Mesenchymal stem cell (in vitro differentiated cells and primary cell): ENCODE measurements at places on chromosomes 11 and 22.
A peak's percentile ranks its signal among the peaks of the same experiment; 100 is the strongest.

DNA sequence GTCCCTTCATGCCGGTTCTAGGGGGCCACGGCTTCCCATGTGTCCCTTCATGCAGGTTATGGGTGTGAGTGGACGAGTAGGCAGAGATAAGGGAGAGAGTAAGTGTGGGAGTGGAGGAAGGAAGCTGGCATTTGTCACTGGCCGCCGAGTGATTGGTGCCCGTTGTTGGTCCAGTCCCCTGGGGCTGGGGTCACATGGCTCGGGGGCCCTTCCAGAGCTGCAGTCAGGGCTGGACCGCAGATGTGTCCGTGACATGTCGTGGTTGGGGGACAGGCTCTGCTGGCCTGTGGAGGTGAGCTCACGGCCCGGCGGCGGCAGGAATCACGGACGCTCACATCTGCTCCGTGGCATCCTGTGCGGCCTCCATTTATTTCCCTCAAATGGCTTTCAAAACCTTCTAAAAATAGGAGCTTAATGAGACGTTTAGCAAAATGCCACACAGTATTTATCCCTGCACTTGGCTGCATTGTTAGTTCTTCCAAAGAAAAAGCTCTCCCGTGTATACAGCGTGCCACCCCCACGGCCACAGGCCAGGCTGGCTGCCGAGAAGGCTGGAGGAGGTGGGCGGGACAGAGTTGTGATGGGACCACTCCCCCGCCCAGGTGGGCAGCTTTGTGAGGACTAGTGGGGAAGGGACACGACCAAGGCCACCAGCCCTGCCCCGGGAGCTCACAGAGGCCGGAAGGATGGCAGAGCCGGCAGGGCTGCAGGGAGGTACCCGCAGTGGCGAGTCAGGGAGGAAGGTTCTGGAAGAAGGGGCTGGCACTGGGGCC lies 386.7 kb downstream of the TBC1D22A start:
- DNase-seq = no peak

DNA sequence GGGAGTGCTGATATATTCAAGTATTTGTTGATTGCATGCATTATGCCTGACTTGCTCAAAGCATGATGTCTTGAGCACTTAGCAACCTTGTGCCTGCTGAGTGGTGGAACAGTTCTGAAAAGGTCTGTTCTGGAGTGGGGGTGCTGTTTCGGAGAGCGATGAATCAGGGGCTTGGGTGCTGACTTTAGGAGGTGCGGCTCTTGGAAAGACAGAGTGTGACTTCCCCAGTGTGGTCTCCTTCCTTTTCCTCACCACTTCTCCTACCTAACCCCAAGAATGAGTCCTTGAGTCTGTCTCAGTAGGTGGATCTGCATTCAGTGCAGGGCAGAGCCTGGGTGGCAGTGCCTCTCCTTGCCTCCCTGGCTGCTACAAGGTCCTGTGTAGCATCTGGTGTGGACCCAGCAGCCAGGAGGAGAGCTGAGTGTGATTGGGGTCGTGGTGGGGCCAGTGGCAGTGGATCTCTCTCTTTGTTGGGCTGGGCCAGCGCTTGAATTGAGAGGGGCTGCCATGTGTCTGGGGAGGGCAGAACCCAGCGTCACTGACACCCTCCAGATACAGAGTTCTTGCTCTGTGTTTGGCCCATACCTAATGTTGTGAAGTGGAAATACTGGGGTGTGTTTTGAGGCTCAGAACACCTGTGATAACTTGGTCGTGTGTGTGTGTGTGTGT lies 35.9 kb downstream of the ST3GAL4 start:
- no peak for DNase-seq

DNA sequence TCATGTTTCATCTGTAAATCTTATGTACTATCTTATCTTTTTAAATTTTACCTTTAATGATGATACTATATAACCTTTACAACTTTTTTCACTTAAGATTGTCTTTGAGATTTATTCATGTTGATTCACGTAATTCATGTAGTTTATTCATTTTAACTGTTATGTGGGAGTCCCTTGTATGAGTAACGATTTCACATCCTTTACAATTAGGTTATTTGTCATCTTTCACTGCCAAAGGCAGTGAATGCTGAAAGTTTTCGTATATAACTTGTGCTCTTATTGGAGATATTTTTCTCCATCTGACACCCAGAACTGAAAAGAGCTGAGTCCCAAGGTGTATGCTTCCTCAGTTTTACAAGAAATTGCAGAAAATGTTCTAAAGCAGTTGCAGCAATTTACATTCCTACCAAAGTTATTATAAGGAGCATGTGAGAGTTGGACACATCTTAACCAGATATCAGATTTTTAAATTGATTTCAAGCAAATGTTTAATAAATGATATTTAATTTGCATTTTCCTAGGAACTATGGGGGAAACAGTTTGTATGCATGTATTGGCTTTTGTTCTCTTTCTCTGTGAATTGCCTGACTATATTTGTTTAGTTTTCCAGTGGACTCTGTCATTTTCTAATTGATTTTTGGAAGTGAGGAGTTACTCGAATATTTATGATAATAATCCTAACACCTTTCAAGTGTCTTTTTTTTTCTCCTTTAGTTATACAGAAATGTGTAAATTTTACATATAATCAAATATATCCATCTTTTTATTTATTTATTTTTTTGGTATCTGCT lies 6.4 kb downstream of the ARL14EP start:
- DNase-seq = no peak

- peak; percentile 74 for DNase-seq
These were observed 11.0 kb upstream of the MS4A6A start for GRCh38 chr11:60193687-60194433.

DNA sequence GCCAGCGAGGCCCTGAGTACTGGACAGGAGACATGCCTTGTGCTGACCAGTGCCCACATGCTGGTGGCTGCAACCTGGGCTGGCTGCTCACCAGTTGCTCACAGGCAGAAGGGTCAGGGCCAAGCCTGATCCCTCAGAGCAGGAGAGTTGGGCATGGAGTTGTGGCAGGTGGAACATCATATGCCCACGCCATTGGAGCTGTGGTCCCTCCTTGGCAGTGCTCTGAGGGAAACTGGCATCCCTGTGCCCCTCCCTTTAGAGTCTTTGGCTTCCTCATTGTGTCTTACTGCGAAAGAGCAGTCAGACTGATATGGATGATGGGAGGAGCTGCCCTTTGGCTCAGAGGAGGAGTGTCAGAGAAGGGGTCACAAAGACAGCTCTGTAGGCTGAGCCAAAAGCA lies 3.1 kb upstream of the MYEOV start:
- DNase-seq = no peak

DNA sequence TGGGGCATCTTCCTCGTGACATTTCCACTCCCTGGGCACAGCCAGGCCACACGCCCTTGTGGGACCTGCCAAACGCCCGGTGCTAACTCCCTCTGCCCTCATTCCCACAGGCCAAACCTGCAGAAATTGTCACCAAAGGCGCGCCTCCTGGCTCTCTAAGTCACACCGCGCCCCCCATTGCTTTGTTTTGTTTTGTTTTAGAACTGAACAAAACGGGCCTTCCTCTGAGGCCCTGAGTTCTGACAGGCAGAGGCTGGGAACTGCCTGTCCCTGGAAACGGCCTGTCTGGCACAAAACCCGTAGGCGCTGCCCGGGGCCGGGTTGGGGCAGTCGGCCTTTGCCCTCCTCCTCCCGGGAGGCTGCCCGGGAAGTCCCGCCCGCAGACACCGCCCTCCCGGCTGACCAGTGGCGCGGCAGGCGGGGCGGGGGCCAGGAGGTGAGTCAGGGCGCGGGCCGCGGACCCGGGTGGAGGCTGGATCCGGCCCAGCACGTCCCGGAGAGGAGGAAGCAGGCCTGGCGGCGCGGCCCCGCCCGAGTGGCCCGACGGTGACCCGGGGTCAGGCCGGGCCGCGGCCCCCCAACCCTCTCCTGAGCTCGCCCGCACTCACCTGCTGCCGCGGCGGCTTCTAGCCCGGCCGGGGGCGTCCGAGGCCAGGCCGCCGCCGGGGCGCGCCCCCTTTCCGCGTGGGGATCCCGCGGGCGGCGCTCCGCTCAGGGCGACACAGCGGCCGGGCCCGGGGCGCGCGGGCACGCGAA lies 465 bp downstream of the SUN2 start:
- peak; percentile 80 for DNase-seq

GRCh38 chr22:27309697-27310096 lies 491.9 kb downstream of the MN1 start:
- DNase-seq = no peak

- DNase-seq = no peak
These were observed 14.9 kb upstream of the OMP start for GRCh38 chr11:77087723-77088225.

- DNase-seq = no peak
These were observed 157.8 kb downstream of the NXPE2 start for GRCh38 chr11:114836161-114836560.

GRCh38 chr11:37946155-37946766 lies 1348.2 kb upstream of the RAG2 start:
- peak; percentile 62 for DNase-seq

DNA sequence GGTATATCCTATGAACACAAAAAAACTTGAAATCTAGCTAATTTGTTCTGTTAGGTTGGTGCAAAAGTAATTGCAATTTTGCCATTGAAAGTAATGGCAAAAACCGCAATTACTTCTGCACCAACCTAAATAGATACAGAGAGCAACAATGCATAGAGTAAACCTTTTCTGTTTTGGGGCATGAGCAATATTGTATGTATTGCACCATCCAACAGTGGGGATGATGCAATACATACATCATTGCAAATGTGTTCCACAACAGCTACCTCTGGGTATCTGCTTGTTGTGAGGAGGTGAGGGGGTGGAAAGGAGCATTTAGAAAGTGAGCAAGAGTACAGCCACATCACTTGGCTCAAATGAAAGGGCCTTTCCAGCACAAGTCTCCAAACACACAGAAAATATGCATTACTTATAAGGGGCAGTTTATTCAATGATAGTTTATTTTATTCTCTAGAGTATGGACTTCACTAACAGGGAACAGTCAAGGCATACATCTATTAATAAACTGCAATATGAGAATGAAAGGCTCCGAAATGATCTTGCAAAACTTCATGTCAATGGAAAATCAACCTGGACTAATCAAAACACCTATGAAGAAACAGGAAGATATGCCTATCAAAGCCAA lies 77.3 kb downstream of the DEUP1 start:
- DNase-seq = peak; percentile 1

GRCh38 chr11:100816823-100817222 lies 129.7 kb downstream of the ARHGAP42 start:
- no peak for DNase-seq

- DNase-seq = no peak
These were observed 8.8 kb upstream of the PRG2 start for GRCh38 chr11:57399221-57399620.

GRCh38 chr11:94010136-94010535 lies 11.0 kb upstream of the HEPHL1 start:
- DNase-seq = no peak

DNA sequence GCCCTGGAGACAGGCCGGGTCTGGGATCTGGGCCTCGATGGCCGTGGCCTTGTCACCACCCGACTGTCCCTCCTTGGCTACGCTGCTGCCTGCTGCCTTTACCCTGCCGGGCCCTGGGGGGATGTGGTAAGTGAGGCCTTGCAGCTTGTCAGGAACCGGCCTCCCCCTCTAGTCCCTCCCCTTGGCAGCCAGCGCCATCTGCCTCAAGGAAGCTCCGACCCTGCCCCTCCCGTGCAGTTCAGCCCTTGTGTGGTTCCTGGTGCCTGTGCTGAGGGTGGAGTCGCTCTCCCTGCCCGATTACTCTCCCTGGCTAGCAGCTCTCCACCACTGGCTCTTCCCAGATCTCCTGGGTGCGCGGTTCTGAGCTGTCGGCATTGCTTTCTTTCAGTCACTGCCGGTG lies 33.7 kb downstream of the CTTN start:
- DNase-seq = no peak

GRCh38 chr22:43155789-43156188 lies 4.4 kb downstream of the TSPO start:
- DNase-seq = no peak

DNA sequence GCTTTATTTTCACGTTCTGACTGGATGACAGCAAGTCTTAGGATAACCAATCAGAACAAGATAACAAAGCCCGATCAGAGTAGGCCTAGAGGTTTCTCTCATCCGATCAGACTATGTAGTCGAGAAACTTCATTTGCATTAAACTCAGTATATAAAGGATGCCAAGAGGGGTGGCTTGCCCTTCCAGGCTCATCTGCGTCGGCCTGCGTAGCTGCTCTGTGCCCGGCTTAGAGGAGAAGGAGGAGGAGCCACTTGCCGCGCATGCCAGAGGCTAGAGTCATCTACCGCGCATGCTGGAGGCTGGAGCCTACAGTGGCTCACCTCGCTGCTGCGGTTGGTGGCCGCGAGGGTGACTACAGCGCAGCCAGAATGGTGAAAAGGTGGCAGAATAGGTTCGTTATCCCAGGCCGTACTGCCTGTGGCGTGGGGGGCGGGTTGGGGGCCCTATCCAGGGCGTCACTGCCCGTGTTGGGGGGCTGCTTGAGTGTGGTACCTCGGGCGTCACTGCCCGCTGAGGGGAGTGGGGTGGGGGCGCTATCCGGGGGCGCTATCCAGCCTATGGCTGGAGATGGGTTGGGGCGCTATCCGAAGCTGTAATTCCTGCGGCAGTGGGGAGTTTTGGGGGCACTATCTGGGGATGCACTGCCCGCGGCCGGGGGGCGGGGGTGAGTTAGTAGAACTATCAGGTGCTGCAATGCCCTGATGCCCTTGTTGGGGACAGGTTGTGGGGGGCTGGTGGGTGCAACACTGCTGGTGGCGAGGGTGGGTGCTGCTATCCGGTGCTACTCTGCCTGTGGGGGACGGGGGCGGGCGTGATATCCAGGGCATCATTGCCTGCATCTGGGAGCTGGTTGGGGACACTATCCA lies at the start of gene RFPL2:
Gene RFPL2, minus strand, starts transcription at position 218 of the 867 bp plus-strand sequence. CDS start 2,622 bp downstream, outside the sequence.
- DNase-seq = peak; percentile 67

GRCh38 chr11:66879999-66880398 lies 23.1 kb downstream of the LRFN4 start:
- no peak for DNase-seq

GRCh38 chr11:34667810-34668582 lies 47.1 kb downstream of the EHF start:
- DNase-seq = no peak

DNA sequence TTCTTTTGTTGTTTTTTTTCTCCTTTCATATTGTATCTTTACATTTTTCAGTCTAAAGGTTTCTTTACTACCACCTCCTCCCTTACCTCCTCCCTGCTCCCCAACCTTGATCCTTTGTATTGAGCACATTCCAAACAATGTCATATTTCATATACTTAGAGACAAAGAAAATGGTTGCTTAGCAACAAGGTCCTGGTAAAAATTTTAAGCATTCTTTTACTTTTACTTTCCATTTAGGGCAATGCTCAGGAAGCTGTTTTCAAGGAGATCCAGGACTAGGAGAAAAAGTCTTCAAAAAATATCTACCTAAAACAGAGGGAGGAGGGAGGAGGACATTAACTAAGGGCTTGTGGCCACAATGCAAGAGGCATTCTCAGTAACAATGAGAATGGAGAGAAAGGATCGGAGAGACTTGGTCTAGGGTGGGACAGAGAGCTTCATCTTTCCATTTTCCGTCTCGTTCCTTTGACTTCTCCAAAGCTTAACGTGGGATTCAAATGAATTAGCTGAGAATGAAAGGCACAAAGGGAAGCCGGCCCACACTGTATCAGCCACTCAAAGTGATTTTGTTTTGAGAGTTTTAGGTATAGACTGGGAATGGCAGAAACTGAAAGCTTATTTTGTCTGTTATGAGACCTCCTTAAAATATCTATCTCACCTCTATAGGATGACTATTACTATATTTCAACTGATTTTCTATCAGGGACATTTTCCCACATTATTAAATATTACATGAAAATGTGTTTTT lies 455.7 kb downstream of the RAB38 start:
- no peak for DNase-seq

- no peak for DNase-seq
These were observed 795.5 kb downstream of the METTL15 start for GRCh38 chr11:28903716-28904115.

GRCh38 chr11:20249796-20250195 lies 89.5 kb upstream of the DBX1 start:
- no peak for DNase-seq

- peak; percentile 81 for DNase-seq
These were observed 10.2 kb downstream of the YPEL4 start for GRCh38 chr11:57639321-57640067.
